ENCODE measurements at places on chromosomes 2 and 18. TPM values are rescaled to one million over a fixed set of nuclear protein-coding genes. Genes with fewer than 3 reads are reported as not detected.

DNA sequence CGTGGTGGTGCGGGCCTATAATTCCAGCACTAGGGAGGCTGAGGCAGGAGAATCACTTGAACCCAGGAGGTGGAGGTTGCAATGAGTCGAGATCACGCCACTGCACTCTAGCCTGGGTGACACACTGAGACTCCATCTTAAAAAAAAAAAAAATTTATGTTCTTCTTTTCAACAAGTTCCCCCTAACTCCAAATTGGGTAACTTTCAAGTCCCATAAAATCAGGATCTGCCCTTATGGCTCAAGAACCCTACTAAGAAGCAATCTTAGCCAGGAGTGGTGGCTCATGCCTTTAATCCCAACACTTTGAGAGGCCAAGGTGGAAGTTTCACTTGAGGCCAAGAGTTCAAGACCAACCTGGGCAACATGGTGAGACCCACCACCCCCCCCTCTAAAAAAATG, 30.3 kb upstream of the TLK1 start:
- no peak for DNase-seq

GRCh38 chr2:140892436-140892835, 1238.4 kb downstream of the LRP1B start:
- DNase-seq = no peak

DNA sequence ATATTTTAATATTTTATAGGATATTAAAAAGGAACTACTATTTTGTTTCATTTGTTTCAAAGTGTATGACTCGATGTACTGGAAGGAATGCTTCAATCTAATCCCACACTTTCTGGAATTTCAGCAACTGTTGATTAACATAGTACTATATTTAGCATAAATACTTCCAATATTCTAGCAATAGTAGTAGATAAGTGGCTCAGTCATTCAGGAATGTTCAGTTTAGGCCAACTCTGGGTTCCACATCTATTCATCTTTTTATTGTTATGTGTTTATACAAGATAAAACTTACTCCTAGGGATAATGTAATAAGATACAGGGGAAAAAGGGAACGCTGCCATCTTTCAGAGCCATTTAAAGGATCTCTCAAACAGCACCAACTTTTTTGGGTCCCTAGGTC, 22.3 kb upstream of the ORC2 start:
- no peak for DNase-seq

GRCh38 chr2:219499058-219499307, 292 bp downstream of the GMPPA start:
- DNase-seq = no peak

DNA sequence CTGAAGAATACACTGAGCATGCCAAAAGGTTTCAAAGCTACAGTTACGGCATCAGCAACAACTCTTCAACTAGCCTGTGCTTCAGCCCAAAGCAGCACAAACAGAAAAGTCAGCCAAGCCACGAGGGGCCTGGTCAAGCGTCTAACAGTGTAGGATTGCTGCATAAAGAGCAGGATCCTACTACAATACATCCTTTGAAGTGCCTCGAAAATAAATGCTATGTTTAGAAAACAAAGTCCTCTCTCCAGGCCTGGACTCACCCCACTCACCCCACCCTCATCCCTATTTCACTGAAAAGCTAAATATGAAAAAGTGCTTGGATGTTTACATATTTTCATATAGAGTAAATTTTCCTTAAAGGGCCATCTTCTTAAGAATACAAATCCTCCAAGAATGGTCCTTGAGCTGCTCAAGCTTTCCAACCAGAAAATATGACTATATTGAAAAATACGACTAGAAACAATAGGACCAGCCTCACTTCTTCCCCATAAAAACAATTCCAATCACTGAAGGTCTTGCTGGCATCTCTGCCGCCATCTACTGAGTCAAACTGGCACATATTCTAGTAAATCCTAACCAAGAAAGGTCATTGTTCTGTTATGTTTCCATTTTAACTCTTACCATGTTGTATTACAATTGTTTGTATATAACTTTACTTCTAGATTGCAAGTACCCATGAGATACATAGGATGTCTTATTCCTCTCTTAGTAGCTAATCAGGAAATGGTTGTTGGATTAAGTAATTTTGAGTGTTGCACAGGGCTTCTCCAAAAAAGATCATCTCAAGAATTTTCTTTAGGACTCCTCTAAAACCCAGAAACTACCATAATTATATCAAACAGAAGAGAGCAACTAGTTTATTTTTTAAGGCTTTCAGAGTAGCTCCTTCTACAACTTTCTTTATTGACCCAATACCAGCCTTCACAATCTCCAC, 63.6 kb downstream of the CLHC1 start:
- DNase-seq = peak; percentile 85

- DNase-seq = peak; percentile 52
These were observed 941 bp upstream of the MPPE1 start for GRCh38 chr18:11909061-11909455.

GRCh38 chr18:22320155-22320554, 97.6 kb downstream of the CTAGE1 start:
- DNase-seq = no peak

MGAT4A gene
- 3.0 TPM for total RNA-seq

DNA sequence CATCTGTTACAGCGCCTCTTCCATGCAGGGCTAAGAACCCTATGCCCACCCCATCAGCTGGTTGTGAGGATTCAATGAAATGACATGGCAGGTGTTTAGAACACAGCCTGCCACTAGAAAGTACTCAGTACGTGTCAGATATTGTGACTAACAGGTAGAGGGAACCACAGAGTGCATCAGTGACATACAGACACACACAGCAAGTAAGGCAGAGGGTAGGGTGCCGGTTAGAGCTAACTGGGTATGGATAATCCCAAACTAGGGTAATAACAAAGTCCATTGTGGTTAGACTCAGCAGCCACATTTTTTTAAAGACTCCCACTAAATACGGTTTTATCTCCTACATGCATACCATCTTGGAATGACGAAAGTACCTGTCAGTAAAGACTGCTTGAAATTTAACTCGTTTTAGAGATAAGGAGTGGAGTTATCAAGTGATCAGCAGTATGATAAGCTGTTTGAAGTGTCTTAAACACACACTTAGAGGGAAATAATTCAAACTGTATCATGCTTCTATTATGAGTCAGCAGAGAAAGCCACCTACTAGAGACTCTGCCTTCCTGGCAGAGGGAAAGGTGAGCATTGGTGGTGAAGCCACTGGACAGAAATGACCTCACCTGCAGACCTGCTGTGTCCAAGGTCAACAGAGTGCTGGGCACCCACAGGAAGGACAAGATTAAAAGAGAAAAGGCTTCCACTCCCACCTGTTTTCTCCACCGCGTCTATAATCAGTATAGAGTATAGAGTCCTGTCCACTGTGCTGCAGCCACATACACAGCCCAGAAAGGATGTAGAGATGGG, 20.6 kb downstream of the MPPE1 start:
- DNase-seq = no peak

GRCh38 chr2:176709149-176709951, 440.1 kb downstream of the MTX2 start:
- DNase-seq = no peak

GRCh38 chr2:119222213-119222612, 1.4 kb upstream of the STEAP3 start:
- no peak for DNase-seq

LINC00305 gene
- total RNA-seq = not detected

ZNF521 gene
- total RNA-seq = 87.6 TPM

CRACDL gene
- total RNA-seq = 2.9 TPM

DNA sequence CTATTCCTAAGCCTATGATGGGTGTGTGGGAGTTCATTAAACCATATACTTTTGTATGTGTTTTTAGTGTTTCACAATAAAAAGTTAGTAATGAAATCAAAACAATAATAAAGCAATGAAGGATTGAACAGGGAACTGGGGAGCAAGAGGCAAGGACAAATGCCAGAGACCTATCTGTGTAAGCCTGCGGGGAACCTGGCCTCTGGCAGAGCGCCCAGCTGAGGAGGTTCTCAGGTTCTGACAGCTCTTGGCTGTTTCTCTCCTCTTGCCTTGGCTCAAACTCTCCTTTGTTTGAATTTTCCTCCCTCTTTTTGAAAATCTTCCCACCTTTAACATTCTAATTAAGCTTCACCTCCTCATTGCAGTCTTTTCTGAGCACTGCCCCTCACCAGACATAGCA, 200.0 kb upstream of the NCKAP5 start:
- peak; percentile 92 for DNase-seq

ZNF516 gene
- 9.6 TPM for total RNA-seq

ACVR2A gene
- total RNA-seq = 0.31 TPM

DNA sequence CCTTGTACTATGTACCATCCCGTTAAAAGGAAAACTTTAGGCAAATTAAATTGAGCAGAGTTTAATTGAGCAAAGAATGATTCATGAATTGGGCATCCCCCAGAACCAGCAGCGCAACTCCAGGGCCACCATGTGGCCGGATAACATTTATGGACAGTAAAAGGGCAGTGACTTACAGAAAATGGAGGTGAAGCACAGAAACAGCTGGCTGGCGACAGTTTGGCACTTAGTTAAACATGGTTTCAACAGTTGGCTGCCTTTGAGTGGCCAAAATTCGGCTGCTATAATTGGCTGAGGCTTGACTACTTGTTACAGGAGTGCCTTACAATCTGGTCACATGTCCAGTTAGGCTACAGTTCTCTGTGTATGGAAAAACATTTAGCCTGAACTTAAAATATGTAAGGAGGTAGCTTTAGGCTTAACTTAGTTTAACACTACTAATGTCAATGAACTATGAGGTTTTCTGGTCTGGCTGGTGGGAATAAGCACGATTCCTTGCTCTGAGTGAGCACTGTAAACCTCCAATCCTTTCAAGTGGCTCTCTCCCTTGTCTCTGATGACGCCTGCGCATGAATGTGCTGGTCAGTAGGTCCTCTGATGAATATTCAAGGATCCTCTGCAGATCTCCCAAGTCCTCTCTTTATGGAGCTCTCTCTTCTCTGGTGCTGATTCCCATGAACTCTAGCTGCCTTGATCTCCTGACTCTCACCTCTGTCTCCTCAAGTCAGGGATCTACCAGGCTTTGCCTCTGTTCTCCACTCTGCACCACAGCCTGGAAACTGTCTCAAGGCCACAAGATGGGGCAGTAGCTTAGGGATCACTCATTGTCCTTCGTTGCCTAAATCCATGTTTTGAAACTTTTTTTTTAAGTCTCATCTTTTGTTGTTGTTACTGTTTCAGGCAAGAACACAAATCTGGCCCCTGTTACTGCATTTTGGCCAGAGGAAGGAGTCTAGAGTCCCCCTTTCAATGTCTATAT, 24.4 kb upstream of the RAB31 start:
- DNase-seq = peak; percentile 37

DNA sequence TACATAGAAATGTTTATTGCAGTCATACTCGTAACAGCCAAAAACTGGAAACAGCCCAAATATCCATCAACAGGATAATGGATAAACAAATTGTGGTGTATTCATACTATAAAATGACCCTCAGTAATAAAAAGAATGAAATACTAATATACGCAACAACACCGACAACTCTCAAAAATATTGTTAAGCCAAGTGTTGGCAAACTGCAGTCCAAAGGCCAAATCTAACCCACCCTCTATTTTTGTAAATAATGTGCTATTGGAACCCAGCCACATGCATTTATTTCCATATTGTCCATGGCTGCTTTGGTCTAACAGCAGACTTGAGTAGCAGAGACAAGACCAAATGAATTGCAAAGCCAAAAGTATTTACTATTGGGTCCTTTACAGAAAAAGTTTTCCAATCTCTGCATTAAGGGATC, 151.0 kb downstream of the MREG start:
- no peak for DNase-seq

PDE1A gene
- 10.9 TPM for total RNA-seq

CABYR gene
- total RNA-seq = 0.41 TPM

FRZB gene
- 2.0 TPM for total RNA-seq

DNA sequence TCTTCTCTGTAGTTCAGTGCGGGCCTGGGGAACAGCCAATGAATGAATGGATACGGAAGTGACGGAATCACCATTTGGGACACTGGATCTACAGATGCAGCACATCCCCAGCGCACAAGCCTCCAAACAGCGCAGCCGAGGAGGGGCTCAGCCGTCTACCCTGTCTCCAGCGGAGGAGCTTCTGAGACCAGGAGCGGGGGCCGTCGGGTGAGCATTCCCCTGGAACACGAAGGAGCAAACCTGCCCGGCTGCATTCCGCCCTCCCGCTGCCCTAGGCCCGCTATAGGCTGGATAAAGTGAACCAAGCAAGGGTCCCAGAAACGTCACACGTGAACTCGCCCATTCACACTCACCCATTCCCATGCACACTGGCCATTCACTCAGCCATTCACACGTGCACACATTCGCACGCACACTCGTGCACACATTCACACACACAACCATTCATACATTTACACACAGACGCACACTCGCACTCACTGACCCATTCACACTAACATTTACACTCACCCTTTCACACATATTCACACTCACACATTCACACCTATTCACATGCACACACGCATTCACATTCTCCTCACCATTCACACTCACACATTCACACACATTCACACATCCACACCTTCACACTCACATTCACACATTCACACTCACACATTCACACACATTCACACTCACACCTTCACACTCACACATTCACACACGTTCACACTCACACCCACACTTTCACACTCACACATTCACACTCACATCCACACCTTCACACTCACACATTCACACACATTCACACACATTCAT, 63.4 kb downstream of the BIN1 start:
- no peak for DNase-seq

DNA sequence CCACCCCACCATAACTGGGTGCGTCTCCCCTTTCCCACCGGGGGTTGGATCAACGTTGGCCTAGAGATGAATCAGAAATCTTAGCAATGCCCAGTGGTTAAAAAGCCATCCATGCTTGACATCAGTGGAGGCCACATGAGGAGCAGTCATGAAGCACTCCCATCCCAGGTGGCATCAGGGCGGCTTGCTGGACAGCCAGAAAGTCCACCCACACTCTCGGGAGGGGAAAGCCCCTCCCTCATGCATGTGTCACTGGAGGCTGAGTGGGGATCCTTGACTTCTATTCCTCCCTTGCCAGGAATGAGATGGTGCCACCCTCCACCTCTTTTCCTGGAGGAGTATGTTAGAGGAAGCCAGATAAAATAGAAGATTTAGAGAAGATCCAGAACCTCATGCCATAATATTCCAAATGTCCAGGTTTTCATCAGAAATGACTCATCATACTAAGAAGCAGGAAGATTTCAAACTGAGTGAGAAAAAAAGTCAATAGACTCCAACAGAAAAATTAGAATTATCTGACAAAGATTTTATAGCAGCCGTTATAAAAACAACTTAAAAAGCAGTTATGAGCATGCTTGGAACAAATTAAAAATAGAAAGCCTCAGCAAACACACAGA, 507.1 kb upstream of the ID2 start:
- no peak for DNase-seq

- no peak for DNase-seq
These were observed 16.7 kb downstream of the PKDCC start for GRCh38 chr2:42064417-42064942.

TEKT4 gene
- total RNA-seq = not detected

Measured in G401 (cell line).